ENCODE measurements at places on chromosomes 1 and 21.

GRCh38 chr1:109850194-109850593, 60.5 kb upstream of the CSF1 start:
- no peak for DNase-seq
- H3K27ac ChIP-seq, result no peak overlapping the region
- no peaks in the 10 kb centered on the region for H3K4me1 ChIP-seq
- H3K4me3 ChIP-seq, result no peak overlapping the region
- no peaks in the 10 kb centered on the region for H3K27me3 ChIP-seq

GRCh38 chr1:223347583-223347982, 16.4 kb downstream of the SUSD4 start:
- no peak for DNase-seq
- no peak overlapping the region for H3K27ac ChIP-seq
- H3K4me3 ChIP-seq, result no peak overlapping the region
- H3K4me1 ChIP-seq, result no peaks in the 10 kb centered on the region
- H3K36me3 ChIP-seq, result no peaks in the 10 kb centered on the region

GRCh38 chr1:152052606-152053005, 15.8 kb upstream of the S100A11 start:
- peaks cover 14% of the 10 kb centered on the region for H3K4me1 ChIP-seq
- peak; percentile 90 for DNase-seq
- H3K27ac ChIP-seq, result no peak overlapping the region
- no peak overlapping the region for H3K4me3 ChIP-seq

DNA sequence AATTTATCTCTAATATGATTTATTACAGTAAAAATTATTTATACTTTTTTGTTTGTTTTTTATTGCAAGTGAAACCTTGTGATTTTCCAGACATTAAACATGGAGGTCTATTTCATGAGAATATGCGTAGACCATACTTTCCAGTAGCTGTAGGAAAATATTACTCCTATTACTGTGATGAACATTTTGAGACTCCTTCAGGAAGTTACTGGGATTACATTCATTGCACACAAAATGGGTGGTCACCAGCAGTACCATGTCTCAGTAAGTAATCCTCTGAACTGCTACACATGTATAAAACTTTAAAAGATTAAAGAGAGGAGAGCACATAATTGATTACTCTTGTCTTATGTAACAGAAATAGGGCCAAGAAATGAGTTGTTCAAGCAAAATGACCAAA, 4.5 kb downstream of the CFHR3 start:
- no peak overlapping the region for H3K4me3 ChIP-seq
- no peaks in the 10 kb centered on the region for H3K27me3 ChIP-seq
- no peak for DNase-seq
- no peaks in the 10 kb centered on the region for H3K36me3 ChIP-seq
- H3K27ac ChIP-seq, result no peak overlapping the region

DNA sequence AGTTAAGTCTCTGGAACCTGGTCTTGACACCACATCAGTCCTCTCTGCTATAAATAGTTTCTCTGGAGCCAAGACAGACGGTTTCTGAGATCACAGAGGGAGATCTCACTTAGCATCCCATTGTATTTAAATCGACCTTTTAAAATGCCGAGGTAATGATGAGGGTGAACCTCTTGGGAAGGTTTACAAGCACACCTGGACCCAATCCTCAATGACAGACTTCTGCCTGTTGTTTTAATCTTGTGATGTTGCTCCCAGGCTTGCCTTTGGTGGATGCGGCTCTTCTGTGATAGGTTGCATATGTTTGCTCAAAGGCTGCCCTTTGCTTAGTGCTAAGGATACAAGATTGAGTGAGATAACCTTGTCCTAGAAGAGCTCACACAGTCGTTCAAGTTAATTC, 104.6 kb upstream of the L1TD1 start:
- no peaks in the 10 kb centered on the region for H3K27me3 ChIP-seq
- peaks cover 28% of the 10 kb centered on the region for H3K36me3 ChIP-seq
- H3K27ac ChIP-seq, result no peak overlapping the region
- no peak overlapping the region for H3K4me3 ChIP-seq
- no peak for DNase-seq
- peaks cover 13% of the 10 kb centered on the region for H3K4me1 ChIP-seq

DNA sequence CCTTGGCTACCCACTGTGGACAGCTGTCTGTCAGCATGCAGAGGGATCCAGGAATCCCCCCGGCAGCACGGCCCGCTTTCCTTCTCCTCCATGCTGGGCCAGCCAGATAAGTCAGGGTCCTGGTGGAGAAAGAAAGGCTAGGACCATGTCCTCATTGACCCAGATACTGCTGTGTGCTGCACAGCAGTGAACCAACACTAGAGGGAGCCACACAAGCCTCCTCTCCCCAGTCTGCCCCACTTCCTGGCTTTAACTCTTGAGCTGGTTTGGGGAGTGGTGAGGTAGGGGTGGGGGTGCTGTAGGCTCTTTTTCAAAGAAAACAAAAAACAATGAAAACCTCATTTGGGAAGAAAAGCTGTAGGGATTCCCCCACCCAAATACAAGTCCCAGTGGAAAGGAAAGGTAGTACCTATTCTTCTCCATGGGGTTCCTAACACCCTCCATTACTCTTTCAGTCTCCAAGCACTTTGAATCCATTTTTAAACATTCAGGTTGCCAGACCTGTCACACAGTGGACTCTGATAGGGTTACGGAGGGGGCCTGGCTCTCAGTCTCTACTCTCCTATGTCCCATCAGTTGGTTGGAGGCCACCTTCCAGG, 84.9 kb upstream of the CD1D start:
- no peak overlapping the region for H3K27ac ChIP-seq
- H3K4me3 ChIP-seq, result no peak overlapping the region
- H3K27me3 ChIP-seq, result no peaks in the 10 kb centered on the region
- H3K36me3 ChIP-seq, result peaks cover 49% of the 10 kb centered on the region

GRCh38 chr1:121517586-121518230, 332.9 kb downstream of the SRGAP2C start:
- peaks cover 20% of the 10 kb centered on the region for H3K27me3 ChIP-seq
- H3K27ac ChIP-seq, result no peak overlapping the region
- H3K36me3 ChIP-seq, result no peaks in the 10 kb centered on the region

- H3K27ac ChIP-seq, result no peak overlapping the region
- no peaks in the 10 kb centered on the region for H3K36me3 ChIP-seq
- no peak overlapping the region for H3K4me3 ChIP-seq
- no peak for DNase-seq
- H3K27me3 ChIP-seq, result no peaks in the 10 kb centered on the region
Measured at GRCh38 chr1:101284622-101285218, 47.9 kb downstream of the S1PR1 start.

DNA sequence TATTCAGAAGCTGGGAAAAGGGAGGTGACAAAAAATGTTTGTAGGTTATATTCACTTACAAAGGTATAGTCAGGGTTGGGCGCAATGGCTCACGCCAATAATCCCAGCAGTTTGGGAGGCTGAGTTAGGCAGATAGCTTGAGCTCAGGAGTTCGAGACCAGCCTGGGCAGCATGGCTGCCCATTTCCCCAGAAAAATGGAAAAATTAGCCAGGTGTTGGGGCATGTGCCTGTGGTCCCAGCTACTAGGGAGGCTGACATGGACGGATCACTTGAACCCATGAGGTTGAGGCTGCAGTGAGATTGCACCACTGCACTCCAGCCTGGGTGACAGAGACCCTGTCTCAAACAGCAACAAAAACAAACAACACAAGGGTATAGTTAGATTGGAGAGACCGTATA, 3.0 kb downstream of the TIMM17A start:
- H3K4me1 ChIP-seq, result no peaks in the 10 kb centered on the region
- H3K27me3 ChIP-seq, result no peaks in the 10 kb centered on the region
- no peak overlapping the region for H3K4me3 ChIP-seq
- no peak for DNase-seq
- H3K36me3 ChIP-seq, result peaks cover 56% of the 10 kb centered on the region

GRCh38 chr1:205272536-205272935, 44.8 kb downstream of the TMCC2 start:
- H3K4me3 ChIP-seq, result no peak overlapping the region
- no peak for DNase-seq

DNA sequence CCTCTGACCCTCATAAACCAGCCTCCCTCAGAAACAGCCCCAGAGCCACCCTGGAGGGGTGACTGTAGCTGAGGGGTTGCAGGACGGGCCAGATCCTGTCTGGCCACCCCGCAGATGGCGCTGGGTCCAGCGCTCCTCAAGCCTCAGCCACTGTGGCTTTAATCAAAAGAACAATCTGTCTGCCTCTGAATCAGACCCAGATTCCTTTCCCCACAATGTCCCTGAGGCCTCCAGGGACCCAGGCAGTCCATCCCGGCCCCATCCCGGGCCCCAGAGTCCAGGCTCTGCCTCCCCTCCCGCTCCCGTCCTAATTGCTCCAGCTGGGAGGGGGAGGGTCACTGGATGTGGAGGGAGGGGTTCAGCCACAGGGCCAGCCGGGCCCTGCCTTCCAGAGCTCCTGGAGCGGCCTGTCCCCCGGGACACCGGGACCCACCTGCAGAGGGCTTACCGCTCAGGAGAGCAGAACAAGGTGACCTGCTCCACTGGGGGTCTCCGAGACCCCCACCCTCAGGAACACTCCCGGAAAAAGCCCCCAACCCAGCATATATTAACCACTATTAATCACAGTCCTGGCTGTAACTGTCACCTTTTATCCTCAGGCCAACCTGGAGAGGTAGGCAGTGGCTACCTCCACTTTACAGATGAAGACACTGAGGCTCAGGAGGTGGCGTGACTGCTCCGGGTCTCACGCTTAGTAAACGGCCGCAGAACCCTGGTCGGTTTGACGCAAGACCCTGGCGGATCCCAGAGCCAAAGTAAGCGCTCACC, 836 bp upstream of the FBLIM1 start:
- peaks cover 38% of the 10 kb centered on the region for H3K4me1 ChIP-seq
- no peak for DNase-seq
- no peaks in the 10 kb centered on the region for H3K36me3 ChIP-seq

GRCh38 chr21:31278511-31279130, 65.4 kb downstream of the TIAM1 start:
- H3K4me1 ChIP-seq, result no peaks in the 10 kb centered on the region
- no peaks in the 10 kb centered on the region for H3K36me3 ChIP-seq
- H3K27ac ChIP-seq, result no peak overlapping the region
- H3K27me3 ChIP-seq, result no peaks in the 10 kb centered on the region

GRCh38 chr1:91617285-91617765, 116.7 kb downstream of the CDC7 start:
- H3K4me3 ChIP-seq, result no peak overlapping the region
- H3K4me1 ChIP-seq, result no peaks in the 10 kb centered on the region
- no peaks in the 10 kb centered on the region for H3K27me3 ChIP-seq

GRCh38 chr1:171150156-171150555, 34.9 kb upstream of the FMO2 start:
- H3K27ac ChIP-seq, result no peak overlapping the region
- H3K36me3 ChIP-seq, result no peaks in the 10 kb centered on the region
- no peaks in the 10 kb centered on the region for H3K27me3 ChIP-seq
- no peaks in the 10 kb centered on the region for H3K4me1 ChIP-seq
- no peak overlapping the region for H3K4me3 ChIP-seq
- DNase-seq, result no peak

- H3K36me3 ChIP-seq, result no peaks in the 10 kb centered on the region
- H3K27me3 ChIP-seq, result no peaks in the 10 kb centered on the region
- no peak for DNase-seq
- H3K4me3 ChIP-seq, result no peak overlapping the region
- H3K4me1 ChIP-seq, result no peaks in the 10 kb centered on the region
Measured at GRCh38 chr1:89957107-89957506, 37.8 kb upstream of the ZNF326 start.

DNA sequence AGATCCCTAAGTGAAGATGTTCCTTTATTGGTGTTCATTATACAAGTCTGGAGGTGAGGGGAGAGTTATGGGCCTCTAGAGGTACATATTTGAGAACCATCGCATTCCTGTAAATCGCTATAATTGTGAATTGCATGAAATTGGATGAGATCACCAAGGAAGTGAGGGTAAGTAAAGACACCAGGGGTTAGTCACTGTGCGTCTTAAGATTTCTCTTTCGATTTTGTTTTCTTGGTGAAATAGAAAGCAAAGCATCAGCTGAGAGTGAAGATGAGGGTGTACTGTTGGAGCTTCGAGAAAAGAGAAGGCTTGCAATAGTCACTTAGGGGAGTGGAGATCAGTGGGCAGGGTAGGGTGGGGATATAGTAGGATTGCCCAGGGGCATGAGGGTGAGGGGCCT, 82.1 kb downstream of the RAVER2 start:
- H3K36me3 ChIP-seq, result peaks cover 14% of the 10 kb centered on the region
- DNase-seq, result no peak
- no peaks in the 10 kb centered on the region for H3K4me1 ChIP-seq
- no peak overlapping the region for H3K27ac ChIP-seq
- H3K4me3 ChIP-seq, result no peak overlapping the region
